Activated T-cell treated with anti-CD3 and anti-CD28 coated beads, Interleukin-2, amount 50 U/mL, for 24 hours (primary cell): ENCODE measurements at places on chromosomes 16 and 17.

DNA sequence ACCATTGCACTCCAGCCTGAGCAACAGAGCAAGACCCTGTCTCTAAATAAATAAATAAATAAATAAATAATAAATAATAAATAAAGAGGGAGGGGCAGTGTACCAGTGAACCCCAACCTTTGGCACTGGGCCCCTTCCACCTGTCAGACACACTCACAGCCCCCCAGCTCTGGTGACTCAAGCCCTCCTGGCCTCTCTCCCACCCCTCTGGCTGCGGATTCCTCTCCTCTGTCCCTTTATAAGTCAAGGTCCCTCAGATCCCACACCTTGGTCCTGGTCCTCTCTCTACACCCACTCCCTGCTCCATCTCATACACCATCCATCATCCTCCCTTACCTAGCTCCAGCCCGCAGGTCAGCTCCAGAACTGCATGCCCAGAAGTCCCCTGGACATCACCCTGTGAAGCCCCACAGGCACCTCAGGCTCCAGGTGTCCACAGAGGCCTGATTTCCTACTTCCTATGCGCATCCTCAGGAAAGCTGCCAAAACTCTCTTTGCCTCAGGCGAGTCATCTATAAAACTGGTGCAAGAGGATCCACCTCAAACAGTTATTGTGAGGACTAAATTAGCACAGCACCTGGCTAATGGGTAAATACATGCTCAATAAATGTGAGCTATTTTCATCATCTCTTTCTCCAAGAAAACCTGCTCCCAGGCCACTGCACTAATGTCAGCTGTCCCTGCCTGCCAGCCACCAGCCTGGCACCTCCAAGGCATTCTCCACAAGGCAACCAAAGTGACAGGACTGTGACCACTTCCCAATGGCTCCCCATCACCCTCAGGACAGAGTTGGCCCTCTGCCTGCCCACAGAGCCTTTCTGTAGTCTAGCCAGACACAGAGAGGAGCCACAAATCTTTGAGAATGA is 46.8 kb downstream of the BEAN1 start:
- DNase-seq: no peak

GRCh38 chr16:48619979-48620378 is 10.0 kb upstream of the N4BP1 start:
- DNase-seq: no peak

DNA sequence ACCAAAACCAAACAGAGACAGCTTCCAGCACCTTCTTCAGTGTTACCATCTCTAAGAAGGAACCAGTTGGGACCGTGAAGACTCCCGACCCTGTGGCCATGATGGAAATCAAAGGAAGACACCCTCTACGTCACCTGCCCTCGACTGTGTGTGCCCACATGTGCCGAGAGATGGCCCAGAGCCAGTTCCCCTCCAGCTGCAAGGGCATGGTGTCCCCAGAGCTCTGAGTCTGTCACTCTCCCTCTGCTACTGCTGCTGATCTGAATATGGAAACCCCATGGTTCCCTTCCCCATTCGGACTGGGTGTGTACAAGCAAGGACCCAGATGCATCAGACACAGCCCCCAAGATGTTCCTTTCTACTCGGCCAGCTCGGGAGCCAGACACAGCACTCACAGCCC is 76.4 kb downstream of the SOCS1 start:
- DNase-seq: no peak

GRCh38 chr17:77453613-77454241 is 313.0 kb downstream of the SEC14L1 start:
- DNase-seq: peak; percentile 73

GRCh38 chr17:63635290-63635689 is 13.1 kb downstream of the MAP3K3 start:
- no peak for DNase-seq

GRCh38 chr17:43860927-43861622 is 14.1 kb downstream of the CD300LG start:
- DNase-seq: no peak
